ENCODE measurements at places on chromosomes 3 and 15.

DNA sequence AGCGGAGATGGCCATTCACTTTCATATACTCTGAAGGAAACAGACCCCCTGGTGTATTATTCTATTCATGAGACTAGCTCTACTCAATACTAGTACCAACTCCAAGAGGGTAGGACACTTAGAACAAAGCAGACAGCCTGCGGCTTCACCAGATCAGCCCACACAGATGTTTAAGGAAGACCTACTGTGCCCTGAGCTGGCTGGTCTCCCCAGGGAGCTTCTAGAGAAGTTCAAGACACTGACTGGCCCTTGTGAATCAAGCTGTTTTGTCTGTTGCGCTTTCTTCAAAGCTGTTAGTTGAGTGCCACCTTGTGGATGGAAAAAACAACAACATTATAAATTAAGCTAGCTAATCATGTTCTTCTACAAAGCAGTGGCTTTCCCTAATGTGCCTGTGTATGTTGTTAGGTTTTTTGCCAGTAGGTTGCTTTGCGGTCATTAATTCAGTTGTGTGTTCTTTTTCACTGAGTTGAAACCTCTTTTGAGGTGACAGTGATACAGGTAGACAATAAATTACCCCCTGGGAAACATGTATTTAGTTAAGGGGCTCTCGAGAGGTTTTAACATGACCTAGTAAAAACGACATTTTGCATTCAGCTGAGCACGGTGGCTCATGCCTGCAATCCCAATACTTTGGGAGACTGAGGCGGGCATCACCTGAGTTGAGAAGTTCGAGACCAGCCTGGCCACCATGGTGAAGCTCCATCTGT is 64.2 kb upstream of the MYZAP start:
- no peak for DNase-seq

GRCh38 chr3:71815340-71816067 is 30.6 kb upstream of the PROK2 start:
- DNase-seq, result no peak

DNA sequence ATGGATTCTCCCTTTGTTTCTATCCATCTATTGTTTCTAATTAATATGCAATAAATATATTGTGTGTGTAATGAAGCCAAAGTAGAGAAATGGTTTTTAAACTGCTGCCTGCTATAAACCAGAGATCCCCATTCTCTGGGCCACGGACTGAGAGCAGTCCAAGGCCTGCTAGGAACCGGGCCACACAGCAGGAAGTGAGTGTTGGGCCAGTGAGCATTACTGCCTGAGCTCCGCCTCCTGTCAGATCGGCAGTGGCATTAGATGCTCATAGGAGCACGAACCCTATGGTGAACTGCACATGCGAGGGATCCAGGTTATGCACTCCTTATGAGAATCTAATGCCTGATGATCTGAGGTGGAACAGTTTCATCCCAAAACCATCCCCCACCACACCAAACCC is 85.2 kb upstream of the POMGNT2 start:
- DNase-seq, result no peak

- DNase-seq, result no peak
Measured at GRCh38 chr3:73762855-73763254, 138.1 kb upstream of the PDZRN3 start.
